ENCODE measurements at places on chromosomes 5 and 9. TPM values are rescaled to one million over a fixed set of nuclear protein-coding genes. Genes with fewer than 3 reads are reported as not detected.

DNA sequence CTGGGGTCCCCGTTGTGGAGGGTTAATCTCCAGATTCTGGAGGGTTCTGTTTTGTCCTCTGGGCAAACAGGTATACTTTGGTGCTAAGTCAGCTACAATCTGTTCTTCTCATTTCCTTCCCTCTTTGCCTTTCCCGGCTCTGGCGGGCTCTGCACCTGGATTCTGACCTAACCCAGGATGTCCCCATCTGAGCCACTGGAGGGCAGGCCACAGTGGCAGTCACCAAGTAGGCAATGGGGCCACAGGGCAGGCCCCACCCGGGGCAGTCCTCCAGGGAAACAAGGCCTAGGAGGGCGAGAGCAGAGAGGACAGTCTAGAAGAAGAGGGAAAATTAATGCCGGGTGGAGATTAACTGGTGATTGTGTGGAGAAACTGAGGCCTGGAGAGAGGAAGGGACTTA is 40.4 kb upstream of the HRH2 start:
- H3K27me3 ChIP-seq: no peaks in the 10 kb centered on the region
- peak; percentile 22 for DNase-seq
- no peaks in the 10 kb centered on the region for H3K36me3 ChIP-seq

DNA sequence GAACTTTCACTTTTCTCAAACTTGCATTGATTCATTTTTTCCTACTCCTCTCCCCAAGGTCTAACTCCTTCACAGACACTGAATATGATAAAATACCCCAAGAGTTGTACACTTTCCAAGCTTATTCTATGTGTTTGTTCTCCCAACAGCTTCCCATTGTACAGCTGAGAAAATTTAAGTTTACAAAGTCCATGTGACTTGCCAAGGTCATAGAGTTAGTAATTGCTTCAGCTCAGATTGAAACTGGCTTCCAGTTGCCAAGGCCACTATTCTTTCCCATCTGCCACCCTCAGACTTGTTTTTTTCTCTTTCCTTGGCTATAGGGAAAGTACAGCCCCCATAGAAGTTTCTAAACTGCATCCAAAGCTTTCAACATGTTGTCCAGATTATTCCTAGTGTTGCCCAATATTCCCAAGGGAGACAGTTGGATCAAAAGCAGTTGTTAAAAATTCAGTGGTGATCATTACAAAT is 34.8 kb downstream of the TNFSF8 start:
- no peaks in the 10 kb centered on the region for H3K27me3 ChIP-seq
- H3K27ac ChIP-seq: peak overlapping the region; percentile 86
- no peak for DNase-seq

GRCh38 chr9:38127271-38127839 is 58.3 kb upstream of the SHB start:
- no peaks in the 10 kb centered on the region for H3K4me1 ChIP-seq
- H3K4me3 ChIP-seq: no peak overlapping the region
- peaks cover 4% of the 10 kb centered on the region for H3K27me3 ChIP-seq
- H3K27ac ChIP-seq: no peak overlapping the region

- peaks cover 12% of the 10 kb centered on the region for H3K27me3 ChIP-seq
- H3K4me1 ChIP-seq: peaks cover 3% of the 10 kb centered on the region
- no peaks in the 10 kb centered on the region for H3K36me3 ChIP-seq
- H3K27ac ChIP-seq: no peak overlapping the region
- no peak overlapping the region for H3K4me3 ChIP-seq
Observed at GRCh38 chr9:132997591-132997990, 19.1 kb downstream of the GFI1B start.

Gene PDE4D
- 75.5 TPM for total RNA-seq

- DNase-seq: no peak
- peaks cover 23% of the 10 kb centered on the region for H3K36me3 ChIP-seq
- peaks cover 14% of the 10 kb centered on the region for H3K4me1 ChIP-seq
- peak overlapping the region; percentile 32 for H3K27ac ChIP-seq
Observed at GRCh38 chr9:15180124-15180523, 126.9 kb downstream of the TTC39B start.

Gene SSNA1
- 58.4 TPM for total RNA-seq

DNA sequence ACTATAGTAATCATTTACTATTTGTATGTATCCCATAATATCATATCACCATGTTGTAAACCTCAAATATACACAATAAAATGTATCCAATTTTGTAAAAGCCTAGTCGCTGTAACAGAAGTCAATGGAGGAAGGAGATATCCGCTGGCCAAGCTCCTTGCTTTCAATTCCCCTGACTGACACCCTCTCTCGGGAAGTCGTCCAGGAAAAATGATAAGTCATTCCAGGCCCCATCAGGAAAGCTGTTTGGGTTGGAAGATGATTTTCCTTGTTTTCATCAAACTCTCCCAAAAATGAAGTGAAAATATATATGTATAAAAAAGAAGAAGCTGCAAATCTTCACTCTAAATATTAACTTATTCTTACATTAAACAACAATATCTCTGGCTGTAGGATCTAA is 52.2 kb upstream of the GABRB2 start:
- H3K27ac ChIP-seq: no peak overlapping the region
- no peak for DNase-seq
- H3K27me3 ChIP-seq: no peaks in the 10 kb centered on the region
- H3K4me1 ChIP-seq: no peaks in the 10 kb centered on the region
- no peak overlapping the region for H3K4me3 ChIP-seq

DNA sequence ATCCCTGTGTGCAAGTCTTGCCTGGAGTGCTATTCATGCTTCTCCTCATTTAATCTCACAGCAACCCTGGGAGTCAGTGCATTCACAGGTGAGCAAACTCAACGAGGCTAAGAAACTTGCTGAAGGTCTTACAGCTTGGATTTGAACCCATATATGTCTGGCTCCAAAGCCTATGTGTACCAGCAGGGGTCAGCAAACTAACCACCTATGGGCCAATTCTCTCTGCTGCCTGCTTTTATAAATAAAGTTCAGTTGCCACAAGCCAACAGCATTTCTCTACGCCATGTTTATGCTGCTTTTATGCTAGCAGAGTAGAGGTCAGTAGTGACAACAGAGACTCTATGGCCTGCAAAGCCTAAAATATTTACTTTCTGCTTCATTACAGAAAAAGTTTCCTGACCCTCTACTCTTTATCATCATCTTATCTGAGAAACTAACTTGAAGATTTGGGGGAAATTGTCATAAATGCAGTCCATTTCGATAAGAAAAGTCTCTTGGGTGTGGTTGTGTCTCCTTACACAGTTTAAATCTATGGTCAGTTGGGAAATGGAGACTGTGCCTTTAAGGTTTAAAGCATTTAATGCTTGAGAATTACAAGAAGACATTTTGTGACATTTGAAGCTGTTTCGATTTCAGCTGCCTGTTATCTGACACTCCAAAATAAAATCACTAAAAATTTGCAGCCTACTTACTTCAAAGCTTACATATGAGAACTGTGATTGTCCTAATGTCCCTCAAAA is 137.7 kb downstream of the PRELID2 start:
- no peaks in the 10 kb centered on the region for H3K36me3 ChIP-seq
- H3K27me3 ChIP-seq: no peaks in the 10 kb centered on the region
- H3K4me1 ChIP-seq: no peaks in the 10 kb centered on the region
- no peak overlapping the region for H3K4me3 ChIP-seq
- peak; percentile 41 for DNase-seq
- H3K27ac ChIP-seq: no peak overlapping the region

Gene ZNF608
- total RNA-seq: not detected

Gene KCNV2
- total RNA-seq: not detected

DNA sequence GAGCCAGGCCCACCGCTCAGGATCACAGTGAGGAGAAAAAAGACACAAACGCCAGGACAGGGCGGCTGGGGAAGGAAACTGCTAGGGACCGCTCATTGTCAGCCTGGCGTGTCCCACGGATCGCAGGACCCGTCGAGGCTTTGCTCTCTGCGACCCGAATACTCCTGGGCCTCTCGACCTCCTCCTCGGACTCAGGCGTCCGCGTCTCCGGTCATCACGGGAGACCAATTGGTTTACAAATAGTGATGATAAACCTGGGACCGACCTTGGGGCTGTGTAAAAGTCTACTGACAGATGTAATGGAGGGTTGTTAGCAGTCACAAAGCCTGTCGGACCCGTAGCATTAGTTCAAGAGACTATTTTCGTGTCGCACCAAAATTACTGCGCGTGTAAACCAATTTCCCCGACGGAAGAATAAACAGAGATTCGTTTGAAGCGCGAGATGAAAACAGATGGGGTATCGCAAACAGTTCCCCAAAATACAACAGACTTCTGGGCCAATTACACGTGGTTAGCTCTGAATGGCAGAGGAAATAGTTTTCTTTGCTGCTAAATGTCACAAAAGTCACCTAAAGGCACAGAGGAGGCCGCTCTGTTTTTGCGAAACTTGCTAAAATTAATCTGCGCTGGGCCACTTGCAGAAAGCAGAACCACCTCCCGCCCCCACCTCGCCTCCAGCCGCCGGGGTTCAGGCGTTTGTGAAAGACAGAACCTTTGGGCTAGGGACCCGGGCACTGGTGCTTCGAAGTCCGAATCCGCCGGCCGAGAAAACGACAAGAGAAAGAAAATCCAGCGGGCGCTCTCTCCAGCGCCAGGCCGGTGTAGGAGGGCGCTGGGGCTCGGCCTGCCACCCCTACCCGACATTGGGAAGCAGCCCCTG is 67.6 kb downstream of the FOXD1 start:
- no peak overlapping the region for H3K27ac ChIP-seq
- H3K36me3 ChIP-seq: peaks cover 9% of the 10 kb centered on the region
- H3K4me3 ChIP-seq: peak overlapping the region; percentile 24
- peak; percentile 6 for DNase-seq

DNA sequence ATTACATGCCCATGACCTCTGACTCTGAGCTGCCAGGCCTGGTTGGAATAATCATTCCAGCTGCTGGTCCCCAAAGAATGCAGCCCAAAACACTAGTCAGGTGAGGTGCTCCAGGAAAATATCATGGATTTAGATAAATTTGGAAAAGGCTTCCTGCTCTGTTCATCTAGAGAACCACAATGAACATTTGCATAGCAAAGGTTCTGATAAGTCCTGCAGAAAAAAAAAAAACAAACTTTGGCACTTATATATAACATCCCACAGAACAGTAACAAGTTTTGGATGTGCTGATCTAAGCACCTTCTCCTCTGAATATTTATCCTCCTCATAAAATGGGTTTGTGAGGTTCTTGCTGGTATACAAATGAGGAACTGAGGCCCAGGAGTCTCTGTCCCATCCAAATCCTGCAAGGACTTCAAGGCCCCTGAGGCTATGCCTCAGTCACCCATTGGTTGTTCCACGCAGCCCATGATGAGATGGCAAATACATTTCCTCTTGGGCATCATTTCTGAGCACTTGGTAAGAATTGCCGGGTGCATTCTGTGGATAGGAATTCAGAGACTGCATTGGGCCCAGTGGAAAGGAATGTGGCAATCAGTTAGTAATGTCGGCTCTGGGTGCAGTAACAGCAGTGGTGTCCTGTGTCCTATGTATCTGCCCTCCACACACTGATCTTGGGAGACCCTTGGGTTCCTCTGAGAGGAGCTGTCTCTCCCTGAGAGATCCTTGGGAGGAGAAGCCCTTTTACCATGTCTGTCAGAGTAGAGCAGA is 73.4 kb upstream of the ASS1 start:
- H3K27me3 ChIP-seq: no peaks in the 10 kb centered on the region
- no peak overlapping the region for H3K27ac ChIP-seq
- no peaks in the 10 kb centered on the region for H3K36me3 ChIP-seq
- no peak for DNase-seq

- H3K27ac ChIP-seq: no peak overlapping the region
- no peaks in the 10 kb centered on the region for H3K36me3 ChIP-seq
- H3K4me3 ChIP-seq: no peak overlapping the region
- no peaks in the 10 kb centered on the region for H3K27me3 ChIP-seq
Observed at GRCh38 chr9:137379761-137380161, 43.2 kb downstream of the EXD3 start.

DNA sequence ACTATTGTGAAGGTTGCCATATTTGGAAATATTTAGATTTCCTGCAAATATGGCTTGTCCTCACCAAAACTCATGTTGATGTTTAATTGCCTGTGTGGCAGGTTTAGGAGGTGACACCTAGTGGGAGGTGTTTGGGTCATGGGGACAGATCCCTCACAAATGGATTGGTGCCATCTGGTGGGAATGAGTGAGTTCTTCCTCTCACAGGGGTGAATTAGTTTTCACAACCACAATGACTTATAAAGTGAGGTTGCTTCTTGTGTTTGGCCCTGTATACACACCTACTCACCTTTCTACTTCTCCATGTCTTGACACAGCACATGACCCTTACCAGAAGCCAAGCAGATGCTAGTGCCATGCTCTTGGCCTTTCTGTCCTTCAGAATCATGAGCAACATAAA is 41.1 kb downstream of the ISOC1 start:
- no peaks in the 10 kb centered on the region for H3K4me1 ChIP-seq
- no peaks in the 10 kb centered on the region for H3K27me3 ChIP-seq
- DNase-seq: peak; percentile 23
- H3K4me3 ChIP-seq: no peak overlapping the region
- no peaks in the 10 kb centered on the region for H3K36me3 ChIP-seq

Gene RANBP3L
- not detected for total RNA-seq

DNA sequence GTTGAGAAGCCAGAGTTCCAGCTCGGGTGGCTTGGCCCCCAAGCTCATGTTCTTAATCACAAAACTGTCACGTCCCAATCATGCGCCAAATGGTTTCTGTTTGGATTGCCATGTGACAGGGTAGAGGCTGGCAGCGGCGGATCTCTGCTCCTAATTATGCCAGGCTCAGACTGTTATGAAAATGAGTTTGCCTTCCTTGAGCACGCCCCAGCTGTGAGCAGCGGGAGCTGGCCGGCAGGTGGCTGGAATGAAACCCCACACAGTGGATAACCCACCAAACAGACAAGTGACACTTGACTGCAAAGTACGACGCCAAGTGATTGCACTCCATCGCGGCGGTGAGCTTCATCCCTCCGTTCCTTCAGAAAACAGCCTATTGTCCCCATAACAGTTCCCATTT is 75.4 kb downstream of the CFAP77 start:
- DNase-seq: no peak
- H3K27ac ChIP-seq: no peak overlapping the region
- peaks cover 27% of the 10 kb centered on the region for H3K4me1 ChIP-seq
- no peak overlapping the region for H3K4me3 ChIP-seq
- H3K27me3 ChIP-seq: peaks cover 48% of the 10 kb centered on the region

Gene POMT1
- 35.9 TPM for total RNA-seq

Gene SLC23A1
- 0.63 TPM for total RNA-seq

- peaks cover 12% of the 10 kb centered on the region for H3K36me3 ChIP-seq
- no peak overlapping the region for H3K27ac ChIP-seq
- peaks cover 85% of the 10 kb centered on the region for H3K4me1 ChIP-seq
- DNase-seq: no peak
- no peak overlapping the region for H3K4me3 ChIP-seq
- no peaks in the 10 kb centered on the region for H3K27me3 ChIP-seq
Observed at GRCh38 chr9:131703697-131704096, 36.2 kb downstream of the RAPGEF1 start.

Gene TAF11L5
- total RNA-seq: not detected
